ENCODE measurements at places on chromosomes 3 and 15. TPM values are rescaled to one million over a fixed set of nuclear protein-coding genes. Genes with fewer than 3 reads are reported as not detected.

TMEM202 gene
- not detected for total RNA-seq

SEMA5B gene
- total RNA-seq = 1.6 TPM

ERICH6 gene
- not detected for total RNA-seq

SI gene
- not detected for total RNA-seq

RASGRF1 gene
- 8.6 TPM for total RNA-seq

TTLL13 gene
- total RNA-seq = 2.2 TPM

RPP14 gene
- 17.7 TPM for total RNA-seq

LMAN1L gene
- 2.2 TPM for total RNA-seq

BUB1B gene
- total RNA-seq = 4.2 TPM

CASR gene
- not detected for total RNA-seq

DNA sequence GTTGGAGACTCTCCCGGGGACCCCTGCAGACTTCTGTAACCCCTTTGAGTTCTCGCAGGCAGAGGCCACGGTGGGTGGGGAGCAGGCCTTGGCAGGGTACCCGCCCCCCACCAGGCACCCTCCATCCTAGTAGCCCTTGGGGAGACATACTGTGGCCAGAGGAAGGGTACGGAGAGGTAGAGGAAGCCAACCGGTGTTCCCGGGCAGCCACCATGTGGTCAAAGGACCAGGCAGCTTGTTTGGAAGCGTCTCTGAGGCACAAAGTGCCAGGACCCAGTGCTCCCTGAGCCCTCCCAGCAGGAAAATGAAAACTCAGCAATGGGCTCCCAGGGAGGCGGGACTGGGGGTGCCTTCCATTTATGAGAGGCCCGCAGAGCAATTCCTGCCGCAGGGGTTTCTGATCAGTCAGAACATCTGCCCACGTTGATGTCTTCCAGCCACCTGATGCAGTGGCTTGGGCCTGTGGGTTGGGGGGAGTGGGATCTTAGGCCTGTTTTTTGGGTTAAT is 53.0 kb upstream of the CGNL1 start:
- no peaks in the 10 kb centered on the region for H3K27me3 ChIP-seq
- no peak for DNase-seq
- no peak overlapping the region for H3K4me3 ChIP-seq

GRCh38 chr15:69076756-69077155 is 62.3 kb downstream of the NOX5 start:
- no peaks in the 10 kb centered on the region for H3K36me3 ChIP-seq
- no peak overlapping the region for H3K27ac ChIP-seq
- H3K27me3 ChIP-seq = peaks cover 31% of the 10 kb centered on the region
- peaks cover 3% of the 10 kb centered on the region for H3K4me1 ChIP-seq

DNA sequence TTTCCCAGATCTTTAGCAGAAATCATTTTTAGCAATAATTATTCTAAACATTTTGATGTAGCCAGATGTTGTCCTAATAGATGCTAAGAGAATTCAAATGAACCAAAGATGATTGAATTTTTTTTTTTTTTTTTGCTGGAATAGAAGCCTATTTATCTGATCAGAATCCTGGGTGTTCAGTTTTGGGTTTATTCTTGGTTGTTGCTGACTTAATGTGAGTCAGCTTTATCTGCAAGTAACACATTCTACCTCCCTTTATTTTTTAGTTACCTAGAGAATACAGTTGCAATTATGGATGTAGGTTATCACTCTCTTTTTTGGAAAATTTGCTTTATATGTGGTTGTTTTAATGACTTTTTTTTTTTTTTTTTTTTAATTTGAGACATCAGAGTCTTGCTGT is 6.4 kb downstream of the CEP97 start:
- peaks cover 3% of the 10 kb centered on the region for H3K4me1 ChIP-seq
- no peak overlapping the region for H3K4me3 ChIP-seq
- DNase-seq = no peak
- peaks cover 65% of the 10 kb centered on the region for H3K36me3 ChIP-seq
- no peaks in the 10 kb centered on the region for H3K27me3 ChIP-seq

- DNase-seq = peak; percentile 75
- peak overlapping the region; percentile 92 for H3K4me3 ChIP-seq
- H3K36me3 ChIP-seq = peaks cover 12% of the 10 kb centered on the region
- peak overlapping the region; percentile 92 for H3K27ac ChIP-seq
- H3K27me3 ChIP-seq = no peaks in the 10 kb centered on the region
These were observed 3.2 kb upstream of the SIN3A start for GRCh38 chr15:75454471-75455378.

DNA sequence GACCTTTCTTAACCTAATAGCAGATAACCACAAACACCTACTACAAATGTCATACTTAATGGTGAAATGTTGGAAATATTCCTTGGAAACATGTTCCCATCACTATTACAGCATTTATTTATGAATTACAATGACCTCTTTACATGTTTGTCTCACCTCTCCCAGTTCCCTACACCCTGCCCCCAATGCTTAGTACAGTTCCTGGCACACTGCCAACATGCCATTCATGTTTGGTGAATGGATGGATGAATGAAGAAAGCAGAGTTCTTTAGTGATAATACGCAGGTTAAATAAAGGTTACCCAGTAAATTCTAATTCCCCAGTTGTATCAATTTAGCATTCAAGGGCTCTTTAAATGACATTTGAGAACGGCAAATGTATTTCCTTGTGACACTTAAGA is 259.9 kb upstream of the ATP11B start:
- H3K27ac ChIP-seq = no peak overlapping the region
- DNase-seq = no peak

DNA sequence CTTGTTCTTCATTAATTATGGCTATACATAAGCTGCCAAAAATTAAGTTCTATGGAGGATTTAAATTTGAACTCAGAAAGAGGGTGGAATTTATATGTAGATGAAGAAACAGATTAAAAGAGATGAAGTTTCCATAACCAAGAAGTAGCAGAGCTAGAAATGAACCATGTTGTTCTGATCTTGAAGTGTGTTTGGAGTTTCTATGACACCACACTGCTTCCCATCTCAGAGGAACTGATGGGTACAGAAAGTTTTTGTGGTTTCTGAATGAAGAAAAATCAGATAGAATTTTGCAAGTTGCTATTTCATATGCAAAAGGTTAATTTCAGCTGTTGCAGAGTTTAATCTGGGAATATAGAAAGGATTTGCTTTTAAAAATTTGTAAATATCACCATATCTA is 710.3 kb downstream of the PDCD6IP start:
- H3K4me3 ChIP-seq = no peak overlapping the region
- peaks cover 2% of the 10 kb centered on the region for H3K27me3 ChIP-seq
- H3K27ac ChIP-seq = no peak overlapping the region
- no peaks in the 10 kb centered on the region for H3K36me3 ChIP-seq
- peaks cover 5% of the 10 kb centered on the region for H3K4me1 ChIP-seq

GRCh38 chr15:89317186-89317720 is 17.4 kb downstream of the POLG start:
- DNase-seq = no peak
- no peak overlapping the region for H3K4me3 ChIP-seq
- no peaks in the 10 kb centered on the region for H3K27me3 ChIP-seq

GRCh38 chr15:101489599-101490407 is at the start of gene PCSK6:
Gene PCSK6, minus strand, starts transcription at chr15:101489707. Its CDS starts 37 bp downstream, at chr15:101489670.
- peaks cover 53% of the 10 kb centered on the region for H3K27me3 ChIP-seq
- H3K27ac ChIP-seq = no peak within 1 kb of the TSS
- DNase-seq = no peak

DNA sequence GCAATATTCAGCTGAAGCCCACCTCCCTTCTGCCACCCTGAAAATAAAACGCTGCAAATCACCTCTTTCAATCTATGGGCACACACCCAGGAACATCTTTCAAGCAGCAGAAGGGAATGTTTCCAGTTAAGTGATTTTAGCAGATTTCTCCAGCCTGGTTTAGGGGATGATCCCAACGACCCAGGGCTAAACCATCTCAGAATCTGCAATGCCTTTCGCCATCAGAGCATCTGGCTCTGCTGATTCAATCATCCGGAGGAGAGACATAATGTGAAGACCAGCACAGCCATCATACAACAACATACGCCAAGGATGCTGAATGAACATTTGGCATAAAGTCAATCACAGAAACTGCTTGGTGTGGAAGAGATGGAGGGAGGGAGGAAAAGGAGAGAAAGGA is 15.5 kb upstream of the LRRN1 start:
- no peak for DNase-seq
- no peak overlapping the region for H3K27ac ChIP-seq
- no peak overlapping the region for H3K4me3 ChIP-seq
- H3K27me3 ChIP-seq = no peaks in the 10 kb centered on the region
- H3K36me3 ChIP-seq = no peaks in the 10 kb centered on the region
- no peaks in the 10 kb centered on the region for H3K4me1 ChIP-seq

DNA sequence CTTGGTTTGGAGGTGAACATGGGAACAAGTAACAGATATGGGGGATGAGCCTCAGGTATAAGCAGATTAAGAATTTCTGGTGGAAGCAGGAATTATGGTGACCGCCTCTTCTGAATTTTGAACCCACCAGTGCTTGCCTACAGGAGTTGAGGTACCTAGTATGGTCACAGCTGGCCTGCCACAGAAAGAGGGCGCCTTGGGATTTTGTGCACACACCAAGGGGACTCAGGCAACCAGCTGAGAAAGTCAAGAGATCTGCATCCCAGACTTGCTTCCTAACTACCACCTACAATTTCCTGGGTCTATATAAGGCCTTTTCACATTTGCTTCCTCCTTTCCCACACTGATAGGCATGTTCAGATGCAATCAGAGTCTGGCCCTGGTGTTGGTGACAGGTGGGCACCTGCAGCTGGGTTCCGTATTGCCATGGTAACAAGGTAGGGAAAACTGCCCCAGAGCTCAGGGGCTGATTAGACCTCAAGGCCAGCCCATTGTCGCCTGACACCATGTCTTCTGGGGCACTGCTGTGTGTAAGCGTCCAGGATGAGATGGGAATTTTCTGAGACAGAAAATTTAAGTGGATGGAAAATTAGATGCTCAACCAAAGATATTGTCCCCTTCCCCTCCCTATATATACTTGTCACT is 75.9 kb upstream of the RASGRF1 start:
- H3K27me3 ChIP-seq = peaks cover 17% of the 10 kb centered on the region
- H3K36me3 ChIP-seq = no peaks in the 10 kb centered on the region
- H3K4me3 ChIP-seq = no peak overlapping the region
- peaks cover 5% of the 10 kb centered on the region for H3K4me1 ChIP-seq

DNA sequence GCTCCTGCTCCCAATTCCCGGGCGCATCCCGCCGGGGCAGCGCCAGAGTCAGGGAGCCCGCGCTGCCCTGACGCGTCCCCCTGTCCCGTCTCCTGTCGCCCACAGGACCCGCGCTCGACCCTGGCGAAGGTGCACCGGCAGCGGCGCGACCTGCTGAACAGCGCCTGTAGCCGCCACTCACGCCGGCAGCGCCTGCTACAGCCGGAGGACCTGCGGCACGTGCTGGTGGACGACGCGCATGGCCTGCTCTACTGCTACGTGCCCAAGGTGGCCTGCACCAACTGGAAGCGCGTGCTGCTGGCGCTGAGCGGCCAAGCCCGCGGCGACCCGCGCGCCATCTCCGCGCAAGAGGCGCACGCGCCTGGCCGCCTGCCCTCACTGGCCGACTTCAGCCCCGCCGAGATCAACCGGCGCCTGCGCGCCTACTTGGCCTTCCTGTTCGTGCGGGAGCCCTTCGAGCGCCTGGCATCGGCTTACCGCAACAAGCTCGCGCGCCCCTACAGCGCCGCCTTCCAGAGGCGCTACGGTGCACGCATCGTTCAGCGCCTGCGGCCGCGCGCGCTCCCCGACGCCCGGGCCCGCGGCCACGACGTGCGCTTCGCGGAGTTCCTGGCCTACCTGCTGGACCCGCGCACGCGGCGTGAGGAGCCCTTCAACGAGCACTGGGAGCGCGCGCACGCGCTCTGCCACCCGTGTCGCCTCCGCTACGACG is 16.9 kb downstream of the C3orf22 start:
- H3K27ac ChIP-seq = no peak overlapping the region
- no peaks in the 10 kb centered on the region for H3K4me1 ChIP-seq
- DNase-seq = peak; percentile 12
- H3K4me3 ChIP-seq = no peak overlapping the region
- no peaks in the 10 kb centered on the region for H3K36me3 ChIP-seq

DNA sequence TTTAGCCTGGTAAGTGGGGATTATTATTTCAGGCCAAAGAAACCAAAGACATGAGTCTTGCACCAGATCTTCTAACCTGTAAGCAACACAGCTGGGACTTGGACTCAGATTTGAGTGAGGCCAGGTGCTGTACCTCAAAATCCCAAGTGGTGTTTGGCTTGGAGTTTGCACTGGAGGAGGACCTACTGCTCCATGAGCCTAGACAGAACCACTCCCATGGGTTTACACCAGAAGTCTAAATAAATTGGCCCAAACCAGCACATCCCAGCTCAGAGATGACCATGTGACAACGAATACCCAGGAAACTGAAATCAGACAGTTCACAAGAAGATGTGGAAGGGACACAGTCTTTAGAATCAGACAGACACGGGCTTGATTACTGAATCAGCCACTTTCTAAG is 47.5 kb downstream of the MINAR1 start:
- no peaks in the 10 kb centered on the region for H3K36me3 ChIP-seq
- DNase-seq = no peak
- H3K27me3 ChIP-seq = peaks cover 6% of the 10 kb centered on the region

- H3K27ac ChIP-seq = no peak overlapping the region
- H3K4me1 ChIP-seq = peaks cover 26% of the 10 kb centered on the region
- no peaks in the 10 kb centered on the region for H3K36me3 ChIP-seq
- no peak for DNase-seq
- no peaks in the 10 kb centered on the region for H3K27me3 ChIP-seq
These were observed 33.5 kb upstream of the BCL6 start for GRCh38 chr3:187778726-187779125.

DNA sequence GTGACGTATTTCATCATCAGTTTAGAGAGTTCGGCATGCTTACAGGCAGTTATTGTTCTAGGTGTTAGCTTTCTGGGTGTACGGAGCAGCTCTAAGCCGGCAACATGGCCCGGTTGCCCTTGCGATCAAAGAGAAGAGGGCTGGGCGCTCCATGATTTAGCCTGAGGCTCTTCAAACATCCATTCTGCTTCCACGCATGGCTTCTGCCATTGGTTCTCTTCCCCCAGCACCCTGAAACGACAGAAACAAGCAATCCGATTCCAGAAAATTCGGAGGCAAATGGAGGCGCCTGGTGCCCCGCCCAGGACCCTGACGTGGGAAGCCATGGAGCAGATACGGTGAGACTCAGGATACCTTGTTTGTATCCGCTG is 574 bp downstream of the NGRN start:
- peak overlapping the region; percentile 93 for H3K4me3 ChIP-seq
- H3K27me3 ChIP-seq = no peaks in the 10 kb centered on the region
- peaks cover 39% of the 10 kb centered on the region for H3K36me3 ChIP-seq
- no peak for DNase-seq
- peak overlapping the region; percentile 91 for H3K27ac ChIP-seq

DNA sequence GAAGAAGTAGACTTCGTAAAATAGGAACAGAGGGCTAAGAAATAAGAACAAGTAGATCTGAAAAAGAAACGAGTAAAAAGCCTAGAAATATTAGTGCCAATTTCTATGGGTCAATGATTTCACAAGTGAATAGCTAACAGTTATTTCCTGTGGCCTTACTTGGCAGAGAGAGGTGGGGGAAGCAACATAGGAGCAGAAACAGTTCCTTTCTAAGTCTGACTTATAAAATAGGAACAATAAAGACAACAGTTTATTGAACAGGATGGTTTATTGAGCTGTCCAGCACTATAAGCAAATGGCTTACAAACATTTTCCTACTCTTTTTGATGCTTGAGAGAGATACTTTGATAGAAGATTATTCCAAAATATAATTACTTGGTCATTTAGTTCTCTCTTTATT is 37.9 kb downstream of the AGTR1 start:
- H3K36me3 ChIP-seq = no peaks in the 10 kb centered on the region
- DNase-seq = no peak
- no peaks in the 10 kb centered on the region for H3K27me3 ChIP-seq
- no peak overlapping the region for H3K27ac ChIP-seq
- no peak overlapping the region for H3K4me3 ChIP-seq
- H3K4me1 ChIP-seq = no peaks in the 10 kb centered on the region
